ENCODE measurements at places on chromosomes 2 and 18.

- no peak for DNase-seq
Measured at GRCh38 chr18:31373641-31374040, 2.9 kb upstream of the DSG4 start.

DNA sequence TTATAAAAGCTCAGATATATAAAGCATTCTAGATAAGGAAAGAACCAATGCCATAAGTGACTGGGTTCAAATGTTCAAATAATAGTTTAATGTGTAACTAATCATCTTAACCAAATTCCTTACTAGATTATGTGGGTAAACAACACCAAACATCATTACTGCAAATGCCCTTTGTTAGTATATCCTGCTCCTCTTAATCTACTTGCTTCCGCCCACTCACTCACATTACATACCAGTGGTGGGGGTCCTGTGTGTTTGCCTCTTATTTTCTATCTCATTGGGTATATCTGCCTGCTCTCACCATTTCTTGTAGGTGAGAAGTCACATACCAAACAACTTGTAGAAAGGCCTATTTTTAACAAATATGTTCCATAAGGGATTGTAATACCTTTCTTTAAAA lies 562.1 kb downstream of the NRXN1 start:
- DNase-seq = no peak

DNA sequence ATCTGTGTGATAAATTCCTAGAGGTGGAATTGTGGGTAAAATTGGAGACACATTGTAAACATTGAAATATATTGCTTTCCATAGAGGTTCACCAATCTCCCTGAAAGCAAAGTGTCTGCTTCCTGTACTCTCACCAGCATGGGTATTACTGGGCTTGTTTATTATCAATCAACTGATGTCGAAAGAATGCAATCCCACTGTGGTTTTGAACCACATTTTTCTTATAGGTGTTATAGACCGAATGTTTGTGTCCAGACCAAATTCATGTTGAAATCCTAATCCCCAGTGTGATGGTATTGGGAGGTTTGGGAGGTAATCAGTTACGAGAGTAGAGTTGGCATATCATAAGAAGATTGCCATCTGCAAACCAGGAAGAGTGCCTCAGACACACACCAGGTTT lies 1212.4 kb downstream of the LRP1B start:
- DNase-seq = no peak

DNA sequence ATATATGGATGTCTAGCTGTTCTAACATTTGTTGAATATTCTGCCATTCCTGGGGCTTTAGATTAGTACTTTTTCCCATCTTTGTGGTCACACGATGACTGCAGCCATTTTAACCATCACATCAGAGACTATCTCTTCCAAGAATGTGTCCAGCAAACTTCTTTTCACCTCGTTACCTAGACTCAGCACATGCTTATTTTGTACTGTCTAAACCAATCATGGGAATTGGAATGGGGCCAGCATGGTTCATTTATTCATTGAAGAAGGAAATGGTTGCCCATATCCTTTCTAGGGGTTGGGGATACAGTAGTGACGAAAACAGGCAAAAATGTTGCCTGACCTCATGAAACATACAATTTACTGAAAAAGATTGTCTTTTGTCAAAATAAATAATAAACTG lies 2.5 kb upstream of the VRK2 start:
- DNase-seq = no peak

- no peak for DNase-seq
Measured at GRCh38 chr2:11244091-11244826, 89.0 kb downstream of the SLC66A3 start.

DNA sequence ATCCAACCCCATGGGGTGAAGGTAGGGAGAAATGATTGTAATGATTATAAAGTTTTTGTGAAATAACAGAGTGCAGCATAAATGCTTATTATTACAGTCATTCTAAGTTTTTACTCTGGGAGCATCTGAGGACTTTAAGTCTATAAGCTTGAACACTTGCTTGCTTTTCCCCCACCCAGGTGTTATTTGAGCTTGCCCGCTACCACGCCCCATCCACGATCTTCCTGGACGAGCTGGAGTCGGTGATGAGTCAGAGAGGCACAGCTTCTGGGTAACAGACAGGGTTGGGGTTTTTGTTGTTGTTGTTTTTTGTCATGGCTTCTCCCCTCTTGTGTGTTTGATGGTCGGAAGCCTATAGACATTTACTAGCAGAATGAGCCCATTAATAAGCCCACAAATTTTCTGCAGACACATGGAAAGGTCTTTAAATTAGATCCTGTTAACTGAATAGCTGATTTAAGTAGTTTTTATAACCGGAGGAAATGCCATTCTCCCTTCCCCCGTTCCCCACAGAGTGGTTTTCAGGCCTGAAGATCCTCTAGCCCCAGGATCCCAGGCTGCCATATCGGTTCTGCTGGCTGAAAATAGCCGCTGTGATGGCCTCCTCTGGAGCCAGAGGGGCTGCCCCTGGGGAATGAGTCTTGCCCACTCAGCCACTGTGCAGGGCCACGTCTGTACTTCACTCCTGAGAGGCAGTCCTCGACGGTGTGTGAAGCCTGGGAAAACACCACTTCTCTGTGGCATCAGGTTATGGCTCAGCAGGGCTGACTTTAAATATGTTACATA lies 39.9 kb upstream of the ELOA2 start:
- DNase-seq = no peak

DNA sequence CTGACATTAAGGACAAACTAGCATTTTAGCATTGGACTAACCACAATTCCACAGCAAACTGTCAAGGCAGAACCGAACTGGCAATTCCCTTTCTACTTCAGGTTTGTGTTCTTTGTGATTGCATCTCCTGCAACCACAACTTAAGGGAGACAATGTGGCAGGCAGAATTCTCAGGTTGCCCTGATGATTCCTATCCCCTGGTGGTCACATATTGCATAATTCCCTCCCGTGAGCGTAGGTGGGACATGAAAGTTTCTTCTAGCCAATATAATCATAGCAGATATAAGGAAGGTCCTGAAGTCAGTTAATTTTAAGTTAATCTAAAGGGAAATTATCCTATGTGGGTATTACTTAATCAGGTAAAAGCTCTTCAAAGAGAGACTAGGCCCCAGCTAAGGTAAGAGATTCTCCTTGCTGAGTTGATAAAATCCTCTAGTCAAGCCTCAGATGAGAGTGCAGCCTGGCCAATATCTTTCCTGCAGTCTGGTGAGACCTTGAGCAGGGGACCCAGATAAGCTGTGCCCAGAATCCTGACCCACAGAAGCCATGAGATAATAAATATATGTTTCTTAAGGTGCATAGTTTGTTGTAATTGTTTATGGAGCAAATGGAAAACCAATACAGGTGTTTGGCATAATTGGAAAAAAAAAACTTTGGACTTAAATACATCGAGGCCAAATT lies 45.9 kb upstream of the TNP1 start:
- no peak for DNase-seq

DNA sequence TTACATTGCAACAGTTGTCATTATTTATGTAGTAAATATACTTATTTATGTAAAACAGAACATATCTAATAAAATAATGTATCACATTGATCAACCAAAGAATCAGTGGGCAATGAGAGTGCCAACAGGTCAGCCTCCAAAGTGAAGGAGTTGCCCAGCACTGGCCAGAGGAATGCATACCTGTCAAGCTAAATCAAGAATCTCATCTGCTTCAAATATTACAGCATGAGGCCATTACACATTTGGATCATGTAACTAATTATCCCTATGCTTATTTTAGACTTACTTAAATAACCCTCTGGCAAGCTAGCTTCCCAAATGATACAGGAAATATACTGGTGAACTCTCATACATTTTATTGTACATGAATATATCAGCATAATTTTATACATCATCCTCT lies 1211.7 kb upstream of the ACVR2A start:
- no peak for DNase-seq

DNA sequence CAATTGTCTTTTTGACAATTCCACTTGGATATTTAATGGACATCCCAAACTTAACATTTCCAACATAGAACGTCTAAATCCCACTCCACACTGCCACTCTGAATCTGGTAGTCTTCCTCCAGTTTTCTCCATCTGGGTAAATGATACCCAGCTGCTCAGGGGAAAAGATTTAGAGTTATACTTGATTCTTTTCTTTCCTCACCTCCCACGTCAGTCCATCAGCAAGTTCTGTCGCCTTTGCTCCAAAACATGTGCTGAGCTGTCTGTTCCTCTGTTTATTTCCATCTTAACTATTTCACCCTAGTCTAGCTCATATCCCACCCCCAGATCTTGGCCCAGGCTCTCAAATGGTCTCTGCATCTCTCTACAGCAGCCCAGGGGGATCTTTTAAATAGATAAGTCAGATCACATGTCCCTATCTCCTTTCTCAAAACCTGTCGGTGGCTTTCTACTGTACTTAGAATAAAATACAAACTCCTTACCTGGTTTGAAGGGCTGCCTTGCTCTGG lies 43.4 kb upstream of the GMCL1 start:
- DNase-seq = no peak

DNA sequence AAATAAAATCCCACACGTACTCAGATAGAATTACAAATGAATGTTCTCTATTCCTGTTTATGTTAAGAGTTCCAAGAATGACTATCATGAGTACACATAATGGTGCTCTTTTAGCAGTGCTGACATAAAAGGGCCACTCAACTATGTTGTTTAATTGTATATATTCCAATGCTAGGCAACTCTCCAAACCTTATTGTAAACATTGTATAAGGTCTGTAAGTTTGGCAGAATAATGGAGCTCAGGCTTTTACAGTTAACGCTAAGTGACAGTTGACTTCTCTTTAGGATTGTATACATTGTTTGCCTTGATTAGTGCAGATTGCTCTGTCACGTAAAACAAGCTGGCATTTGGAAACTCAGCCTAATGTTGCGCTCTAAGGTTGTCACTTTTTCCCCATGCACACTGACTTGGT lies 20.8 kb downstream of the RBMS1 start:
- no peak for DNase-seq

DNA sequence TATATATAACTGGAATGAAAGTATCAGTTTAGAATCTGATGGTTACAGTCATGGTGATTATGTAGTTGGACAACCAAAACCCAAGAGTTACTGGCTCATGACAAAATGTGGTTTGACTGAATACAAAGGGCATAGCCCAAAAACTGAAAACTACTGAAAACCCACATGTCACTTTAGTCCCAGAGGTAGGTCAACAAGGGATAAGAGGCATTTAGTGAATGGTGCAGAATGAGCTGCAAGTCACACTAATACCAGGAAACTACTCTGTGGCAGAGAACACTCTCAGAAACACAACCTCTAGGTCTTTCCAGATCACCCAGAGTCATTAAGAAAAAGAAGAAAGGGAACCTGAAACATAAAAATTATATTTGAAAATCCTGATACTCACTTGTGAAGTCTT lies 154.5 kb downstream of the AGPS start:
- DNase-seq = no peak

- DNase-seq = no peak
Measured at GRCh38 chr2:128425216-128425615, 106.5 kb upstream of the HS6ST1 start.

DNA sequence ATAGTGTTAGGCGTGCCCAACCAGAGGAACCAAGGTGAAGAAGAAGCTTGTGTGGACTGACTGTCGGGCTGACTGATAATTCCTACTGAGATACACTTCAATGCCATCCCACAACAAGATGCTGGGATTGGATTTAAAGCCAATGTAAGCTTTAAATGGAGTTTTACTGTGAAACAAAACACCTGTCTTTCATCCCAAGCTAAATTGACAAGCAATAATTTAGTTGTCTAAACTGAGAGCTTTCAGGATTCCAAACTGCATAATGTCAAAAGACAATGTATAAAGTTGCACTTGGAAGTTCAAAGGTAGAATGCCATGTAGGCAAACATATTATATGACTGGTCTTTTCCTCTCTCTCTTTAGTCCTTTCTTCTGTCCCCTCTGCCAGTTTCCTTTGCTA lies 1025.3 kb upstream of the FANCL start:
- DNase-seq = no peak

- DNase-seq = no peak
Measured at GRCh38 chr2:207995887-207996286, 29.4 kb downstream of the PLEKHM3 start.

DNA sequence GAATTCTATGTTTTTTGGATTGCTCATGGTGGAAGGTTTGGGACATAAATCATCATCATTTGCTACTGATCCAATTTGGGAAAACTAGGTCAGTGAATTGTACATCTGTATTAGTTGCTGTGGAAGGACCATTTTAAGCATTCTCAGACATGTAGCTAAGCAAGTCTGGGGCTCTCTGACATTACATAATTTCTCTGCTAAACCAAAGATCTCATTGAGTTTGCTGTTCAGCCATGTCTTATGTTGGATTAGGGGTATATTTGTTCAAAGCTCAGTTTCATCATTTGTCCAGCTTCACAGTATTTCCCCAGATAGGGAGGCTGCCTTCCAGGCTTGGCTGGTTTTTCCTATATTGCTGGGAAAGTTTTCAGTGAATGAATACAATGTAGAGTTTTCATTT lies 399.7 kb downstream of the MTX2 start:
- DNase-seq = no peak

DNA sequence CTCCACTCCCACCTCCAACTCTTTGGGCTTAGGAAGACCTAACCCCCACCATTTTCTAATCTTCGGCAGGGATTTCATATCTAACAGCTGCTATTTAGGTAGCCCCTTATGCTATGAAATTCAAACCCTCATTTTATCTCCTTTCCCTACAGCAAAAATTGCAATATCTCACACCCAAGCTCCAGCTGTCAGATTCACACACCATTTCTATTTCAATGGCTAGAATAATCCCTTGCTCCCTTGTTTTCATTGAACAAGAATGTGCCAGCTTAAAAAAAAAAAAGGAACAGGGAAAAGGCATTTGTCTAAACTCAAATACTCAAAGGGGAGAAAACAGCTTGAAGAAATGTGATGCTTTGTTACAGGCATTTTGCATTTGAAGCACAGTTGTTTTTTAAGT lies 850.6 kb upstream of the ACVR2A start:
- no peak for DNase-seq

GRCh38 chr2:105933906-105934305 lies 189.2 kb downstream of the NCK2 start:
- no peak for DNase-seq

DNA sequence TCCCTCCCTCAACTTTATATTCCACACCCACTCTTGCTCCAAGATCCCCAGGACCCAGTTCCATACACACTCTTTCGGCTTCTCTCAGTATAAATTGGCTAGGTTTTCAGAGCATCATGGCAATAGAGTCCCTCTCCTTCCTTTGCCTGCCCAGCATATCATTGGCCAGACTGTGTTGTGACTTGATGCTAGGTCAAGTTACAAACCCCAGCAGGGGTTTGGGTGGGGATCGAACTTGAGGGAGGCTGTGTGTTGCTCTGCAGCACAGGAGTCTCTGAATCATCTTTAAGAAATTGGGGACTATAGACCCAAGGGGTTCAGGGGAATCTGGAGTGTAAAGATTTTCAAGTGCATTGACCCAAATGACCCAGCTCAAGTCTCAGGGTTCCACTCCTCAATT lies 477.5 kb upstream of the MEIS1 start:
- no peak for DNase-seq

- DNase-seq = no peak
Measured at GRCh38 chr2:17901246-17901645, 22.8 kb downstream of the KCNS3 start.

GRCh38 chr18:67509741-67510391 lies 6.7 kb downstream of the DSEL start:
- no peak for DNase-seq

GRCh38 chr2:23158306-23158705 lies 226.7 kb upstream of the KLHL29 start:
- DNase-seq = no peak
